ENCODE measurements at places on chromosomes 12 and 14.

- no peak for DNase-seq
Measured at GRCh38 chr12:108633534-108634248, at the start of gene SELPLG. Gene SELPLG (minus strand): TSS chr12:108633894. CDS start chr12:108624307, 9,587 bp downstream.

DNA sequence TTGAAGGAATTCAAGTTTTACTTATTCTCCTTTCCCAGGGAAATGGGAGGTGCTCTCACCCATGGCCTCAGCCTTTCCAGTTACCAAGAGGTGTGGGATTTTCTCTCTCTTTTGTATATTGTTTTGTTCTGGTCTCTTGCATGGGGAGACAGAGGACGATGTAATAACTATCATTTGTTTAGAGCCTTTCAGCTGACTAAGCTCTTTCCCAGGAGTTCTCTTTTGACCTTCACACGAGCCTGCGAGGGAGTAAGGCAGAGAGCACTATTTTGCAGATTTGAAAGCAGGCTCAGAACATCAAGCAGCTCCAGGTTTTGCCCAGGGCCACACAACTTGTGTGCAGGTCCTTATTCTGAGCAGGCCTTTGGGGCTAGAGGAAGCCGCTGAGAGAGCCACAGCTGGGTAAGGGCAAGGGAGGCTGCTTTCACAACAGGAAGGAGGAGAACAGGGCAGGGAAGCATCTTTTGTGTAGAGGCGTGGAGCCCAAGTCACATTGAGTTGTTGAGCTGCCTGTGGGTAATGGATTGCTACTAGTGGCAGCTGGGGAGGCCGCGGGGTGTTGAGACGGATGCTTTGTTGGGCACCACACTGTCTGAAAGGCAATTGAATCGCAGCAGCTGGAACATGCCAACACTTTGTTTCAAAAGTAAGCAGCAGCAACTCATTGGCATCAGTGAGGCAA, 116.2 kb downstream of the PRMT8 start:
- no peak for DNase-seq

DNA sequence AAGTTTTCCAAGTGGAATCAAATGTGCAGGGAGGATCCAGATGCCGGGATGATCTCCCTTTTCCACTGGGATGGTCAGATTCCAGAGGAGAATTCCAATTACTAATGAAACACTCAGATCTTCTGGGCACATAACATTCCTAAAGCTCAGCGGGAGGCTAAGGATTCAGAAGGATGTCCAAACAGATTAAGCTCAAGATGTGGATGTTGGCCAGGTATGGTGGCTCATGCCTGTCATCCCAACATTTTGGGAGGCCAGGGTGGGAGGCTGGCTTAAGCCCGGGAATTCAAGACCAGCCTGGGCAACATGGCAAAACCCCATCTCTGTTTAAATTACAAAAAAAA, 62.0 kb upstream of the PNMA1 start:
- peak; percentile 78 for DNase-seq

- DNase-seq = no peak
Measured at GRCh38 chr14:24115422-24116127, 826 bp upstream of the NRL start.

GRCh38 chr12:65948320-65949008, 124.2 kb downstream of the HMGA2 start:
- peak; percentile 96 for DNase-seq

DNA sequence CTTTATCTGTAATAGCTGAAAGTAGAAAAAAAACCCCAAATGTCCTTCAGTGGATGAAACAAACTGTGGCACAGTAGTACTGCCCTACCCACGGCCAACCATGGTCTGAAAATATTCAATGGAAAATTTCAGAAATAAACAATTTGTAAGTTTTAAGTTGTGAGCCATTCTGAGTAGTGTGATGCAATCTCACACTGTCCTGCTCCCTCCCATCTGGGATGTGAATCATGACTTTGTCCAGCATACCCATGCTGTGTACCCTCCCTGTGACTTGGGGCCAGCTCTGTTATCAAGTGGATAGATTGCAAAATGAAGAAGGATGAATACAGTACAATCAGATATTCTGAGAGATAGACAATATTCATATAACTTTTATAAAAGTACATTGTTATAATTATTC, 106.2 kb downstream of the SMOC1 start:
- DNase-seq = peak; percentile 76

DNA sequence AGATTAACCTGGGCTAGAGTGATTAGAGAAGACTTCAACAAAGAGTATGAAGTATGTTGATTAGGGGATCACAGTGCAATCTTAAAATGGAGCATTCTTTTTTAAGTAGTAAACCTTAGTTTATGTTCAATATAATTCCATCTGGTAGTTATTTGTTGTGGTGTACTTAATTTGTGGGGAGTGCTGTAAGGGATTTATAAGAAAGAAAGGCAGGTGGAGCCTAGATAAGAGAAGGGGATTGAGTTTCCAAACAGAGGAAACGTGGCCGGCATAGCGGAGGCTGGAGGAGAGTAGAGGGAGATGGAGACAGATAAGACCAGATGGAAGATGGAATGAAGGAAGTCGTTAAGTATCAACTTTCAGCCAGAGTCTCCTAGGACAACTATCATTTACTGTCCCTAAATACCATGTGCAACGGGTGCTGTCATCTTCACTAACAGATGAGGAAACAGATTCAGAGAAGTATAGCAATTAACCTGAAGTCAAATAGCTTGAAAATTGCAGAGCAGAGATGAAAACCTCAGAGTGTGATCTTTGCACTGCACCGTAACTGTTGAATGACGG, 38.1 kb downstream of the GOLGA5 start:
- no peak for DNase-seq

DNA sequence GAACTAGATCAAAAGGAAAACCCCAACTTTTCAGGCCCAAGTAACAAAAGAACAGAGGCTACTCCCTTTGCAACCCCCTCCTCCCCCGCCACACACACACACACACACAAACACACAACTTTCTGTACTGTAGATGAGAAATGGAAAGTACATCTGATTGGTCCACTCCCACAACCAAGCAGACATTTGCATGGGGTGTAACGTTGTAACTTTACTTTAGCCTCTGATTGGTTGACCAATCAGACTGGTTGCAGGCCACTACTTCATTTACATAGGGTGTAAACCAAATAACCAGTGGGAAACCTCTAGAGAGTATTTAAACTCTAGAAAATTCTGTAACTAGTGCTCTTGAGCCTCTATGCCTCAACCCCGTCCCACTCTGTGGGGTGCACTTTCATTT, 425.5 kb downstream of the GXYLT1 start:
- no peak for DNase-seq

DNA sequence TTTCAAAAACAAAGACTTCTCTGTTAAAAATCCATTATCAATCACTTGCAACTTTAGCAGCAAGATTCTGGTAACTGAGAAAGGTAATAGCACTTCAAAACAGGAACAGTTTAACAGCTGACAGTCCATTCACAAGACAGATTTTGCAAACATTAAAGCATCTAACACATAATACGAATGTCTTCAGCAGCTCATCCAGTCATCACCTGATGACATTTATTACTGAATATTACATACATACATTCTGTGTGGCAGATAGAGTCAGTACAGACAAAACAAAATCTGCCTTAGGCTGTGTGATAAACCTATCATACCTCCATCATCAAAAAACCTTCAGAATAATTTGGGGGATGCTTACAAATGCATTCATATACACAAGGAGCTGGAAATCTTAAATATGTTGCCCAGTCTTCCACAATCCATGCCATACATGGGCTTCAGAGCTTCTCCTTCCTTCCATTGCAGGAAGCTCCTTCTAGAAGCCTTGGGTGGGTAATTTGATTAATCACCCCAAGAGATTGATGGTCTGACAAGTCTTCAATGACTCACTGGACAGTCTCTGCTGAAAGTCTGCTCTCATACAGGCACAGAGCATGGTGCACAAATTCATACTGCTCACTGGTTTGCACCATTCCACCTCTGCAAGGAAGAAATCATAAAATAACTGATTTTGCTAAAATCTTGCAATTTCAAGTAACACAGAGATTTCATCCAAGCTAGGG, 1.6 kb upstream of the PTPRB start:
- DNase-seq = peak; percentile 7

DNA sequence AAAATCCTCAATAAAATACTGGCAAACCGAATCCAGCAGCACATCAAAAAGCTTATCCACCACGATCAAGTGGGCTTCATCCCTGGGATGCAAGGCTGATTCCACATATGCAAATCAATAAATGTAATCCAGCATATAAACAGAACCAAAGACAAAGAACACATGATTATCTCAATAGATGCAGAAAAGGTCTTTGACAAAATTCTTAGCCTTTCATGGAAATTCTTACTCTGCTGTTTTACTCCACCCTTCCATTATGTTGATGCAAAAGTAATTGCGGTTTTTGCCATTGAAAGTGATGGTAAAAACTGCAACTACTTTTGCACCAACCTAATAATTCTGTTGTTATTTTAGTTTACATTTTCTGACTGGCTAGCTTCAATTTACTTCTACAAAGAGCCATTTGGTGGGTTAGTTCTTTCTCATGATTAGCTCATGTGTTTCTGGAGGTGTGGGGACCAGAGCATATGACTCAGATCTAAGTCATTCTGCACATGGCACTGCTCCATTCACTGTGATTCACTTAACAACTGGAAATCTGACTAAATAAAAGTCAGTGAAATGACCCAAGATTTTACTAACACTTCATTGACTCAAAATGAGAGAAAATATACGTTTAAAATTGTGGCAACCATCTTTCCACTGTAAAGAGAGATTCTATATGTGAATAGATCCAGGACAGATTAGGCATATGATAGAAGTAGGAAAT, 99.9 kb downstream of the TMTC3 start:
- peak; percentile 100 for DNase-seq

DNA sequence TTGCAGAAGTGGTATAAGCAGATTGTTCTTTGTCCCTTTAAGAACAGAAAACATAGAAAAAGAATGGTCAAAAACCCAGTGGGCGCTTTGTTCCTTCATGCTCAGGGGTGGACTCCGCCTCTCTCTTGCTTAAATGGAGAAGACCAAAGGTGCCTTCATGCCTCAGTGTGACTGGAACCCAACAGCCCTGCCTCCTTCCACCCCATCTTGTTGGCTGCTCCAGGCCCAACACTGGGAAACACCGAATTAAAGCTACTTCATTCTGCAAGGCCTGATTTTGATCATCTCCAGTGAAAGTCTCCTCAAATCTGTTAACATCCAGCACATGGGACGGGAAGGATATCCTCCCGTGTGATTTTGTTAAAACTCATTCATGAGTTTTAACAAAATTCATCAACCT, 103.7 kb downstream of the BCL11B start:
- no peak for DNase-seq

DNA sequence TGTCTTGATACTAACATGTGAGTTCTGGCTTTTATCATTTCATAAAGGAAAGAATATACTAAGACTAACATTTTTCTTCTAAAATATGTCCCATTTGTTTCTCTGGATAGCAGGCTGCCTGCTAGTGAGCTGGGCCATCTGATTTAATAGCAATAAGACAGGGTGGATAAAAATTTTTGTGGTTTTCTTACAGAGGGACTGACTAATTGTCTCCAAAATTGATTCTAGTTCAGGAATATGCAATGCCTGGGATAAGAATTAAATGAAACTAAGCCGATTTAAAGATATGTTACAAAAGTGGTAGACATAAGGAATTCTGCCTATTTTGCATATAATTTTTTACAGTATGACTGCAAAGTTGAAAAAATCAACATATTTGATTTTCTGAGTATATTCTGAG, 252.9 kb upstream of the NAV3 start:
- peak; percentile 34 for DNase-seq

GRCh38 chr14:98858561-98858960, 413.4 kb downstream of the BCL11B start:
- no peak for DNase-seq

- no peak for DNase-seq
Measured at GRCh38 chr14:54698966-54699530, 132.1 kb downstream of the SAMD4A start.

DNA sequence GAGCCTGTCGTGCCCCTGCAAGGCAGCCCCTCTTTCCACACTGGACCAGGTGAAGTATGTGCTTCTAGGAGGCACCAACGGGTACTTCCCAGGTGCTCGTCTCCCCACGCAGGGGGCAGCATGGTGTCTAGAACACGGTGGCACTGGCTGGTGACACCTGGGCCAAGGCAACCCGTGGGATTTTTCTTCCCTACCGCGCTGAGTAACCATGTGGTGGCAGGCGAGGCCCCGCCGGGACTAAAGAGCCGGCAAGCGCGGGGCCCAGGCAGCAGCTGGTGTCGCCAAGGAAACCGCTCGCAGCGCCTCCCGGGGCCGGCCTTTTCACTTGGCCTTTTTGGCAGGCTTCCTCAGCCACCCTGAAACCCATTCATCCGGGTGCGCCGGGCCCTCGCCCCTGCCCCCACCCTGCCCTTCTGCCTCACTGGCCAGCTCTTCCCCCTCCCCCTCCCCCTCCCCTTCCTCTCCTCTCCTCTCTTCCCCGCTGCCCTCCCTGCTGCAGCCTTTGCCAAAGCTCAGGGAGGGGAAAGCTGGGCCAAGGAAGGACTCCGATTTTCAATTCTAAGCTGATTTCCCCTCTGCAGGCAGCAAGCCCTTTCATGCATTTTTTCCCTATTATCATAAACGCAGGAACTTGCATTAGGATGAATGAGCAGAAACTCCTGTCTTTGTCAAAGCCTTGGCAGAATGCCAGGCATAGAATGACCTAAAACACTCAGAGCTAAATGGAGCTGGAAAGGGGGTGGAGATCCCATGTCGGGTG, 81.2 kb downstream of the IRF2BPL start:
- DNase-seq = peak; percentile 86

GRCh38 chr12:94649349-94650142, 811 bp downstream of the TMCC3 start:
- DNase-seq = peak; percentile 36

DNA sequence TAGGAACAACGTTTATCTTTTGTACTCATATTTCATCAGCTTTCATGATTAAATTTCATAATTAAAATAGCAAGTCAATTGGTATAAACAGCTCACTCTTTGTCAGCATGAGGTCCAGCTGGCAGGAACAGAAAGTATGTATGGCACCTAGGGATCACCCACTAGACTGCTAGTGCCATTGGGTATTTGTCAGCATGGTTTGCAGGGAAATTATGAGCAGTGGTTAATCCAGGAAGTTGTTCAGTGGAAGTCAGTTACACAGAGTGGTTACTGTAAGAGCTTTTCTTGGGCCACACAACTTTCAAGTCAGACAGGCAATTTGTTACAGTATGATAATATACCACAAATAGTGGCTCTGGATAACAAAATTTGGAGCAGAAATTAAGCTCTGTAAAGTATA, 340.3 kb upstream of the RGS6 start:
- peak; percentile 65 for DNase-seq

GRCh38 chr14:73058922-73059673, 764 bp downstream of the RBM25 start:
- DNase-seq = peak; percentile 30
